CD4-positive, alpha-beta T cell treated with Interleukin-15 for 4 hours (primary cell): ENCODE measurements at places on chromosomes 13 and 19.

GRCh38 chr13:30712536-30713532, 22.5 kb upstream of the ALOX5AP start:
- no peak for DNase-seq

DNA sequence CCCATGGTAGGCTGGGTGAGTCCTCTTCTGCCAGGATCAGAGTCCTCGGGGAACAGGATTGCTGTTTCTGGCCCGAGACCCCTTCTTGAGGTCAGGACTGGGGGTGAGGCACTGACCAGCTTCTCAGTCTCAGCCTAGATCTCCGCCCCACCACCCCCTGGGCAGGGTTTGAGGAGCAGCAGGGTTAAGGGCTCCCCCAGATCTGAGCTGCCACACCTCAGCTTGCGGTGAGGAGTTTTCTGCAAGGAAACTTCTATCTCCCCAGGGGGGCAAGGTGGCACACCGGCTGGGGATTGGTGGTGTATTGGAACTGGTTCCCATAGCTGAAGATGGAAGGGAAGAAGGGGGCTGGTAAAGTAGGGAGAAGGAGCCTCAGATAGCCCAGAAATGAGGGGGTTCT, 19.5 kb downstream of the CHST8 start:
- no peak for DNase-seq

GRCh38 chr19:7986321-7987113, 18.9 kb downstream of the ELAVL1 start:
- DNase-seq: no peak

DNA sequence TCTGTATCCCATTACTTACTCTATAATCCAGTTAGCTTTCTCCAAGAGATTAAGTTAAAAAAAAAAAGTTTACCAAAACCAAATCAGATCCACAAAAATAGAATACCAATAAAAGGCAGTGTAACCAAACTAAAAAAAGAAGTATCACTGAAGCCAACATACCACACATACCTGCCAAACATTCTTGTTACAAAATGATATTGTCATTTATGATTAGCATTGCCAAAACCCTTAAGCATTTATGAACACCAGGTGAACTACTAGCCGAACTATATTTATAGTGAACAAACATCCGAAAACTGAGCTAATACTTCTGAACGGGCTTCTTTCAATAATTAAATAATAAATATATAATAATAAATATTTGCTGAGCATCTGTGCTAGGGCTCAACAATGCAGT, 59.1 kb upstream of the EEF1AKMT1 start:
- no peak for DNase-seq

DNA sequence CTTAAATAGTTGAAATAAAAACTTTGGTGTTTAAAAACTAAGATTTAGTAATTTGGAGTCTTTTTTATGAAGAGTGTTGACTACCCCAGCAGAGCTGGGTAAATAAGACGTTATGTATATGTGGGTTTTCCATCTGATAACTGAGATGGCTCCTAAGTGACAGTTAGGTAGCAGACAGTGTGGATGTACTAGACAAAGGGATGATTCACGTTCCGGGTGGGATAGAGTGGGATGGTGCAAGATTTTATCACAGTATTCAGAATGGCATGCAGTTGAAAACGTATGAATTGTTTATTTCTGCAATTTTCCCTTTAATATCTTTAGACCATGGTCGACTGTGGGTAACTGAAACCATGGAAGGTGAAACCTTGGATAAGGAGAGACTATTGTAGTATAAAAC, 50.4 kb downstream of the NAA16 start:
- no peak for DNase-seq

- no peak for DNase-seq
Observed at GRCh38 chr19:47176071-47176626, 45.5 kb downstream of the SAE1 start.

- DNase-seq: no peak
Observed at GRCh38 chr19:49440439-49441209, 703 bp downstream of the SLC17A7 start.

- DNase-seq: no peak
Observed at GRCh38 chr13:70385852-70386251, 277.6 kb upstream of the KLHL1 start.

DNA sequence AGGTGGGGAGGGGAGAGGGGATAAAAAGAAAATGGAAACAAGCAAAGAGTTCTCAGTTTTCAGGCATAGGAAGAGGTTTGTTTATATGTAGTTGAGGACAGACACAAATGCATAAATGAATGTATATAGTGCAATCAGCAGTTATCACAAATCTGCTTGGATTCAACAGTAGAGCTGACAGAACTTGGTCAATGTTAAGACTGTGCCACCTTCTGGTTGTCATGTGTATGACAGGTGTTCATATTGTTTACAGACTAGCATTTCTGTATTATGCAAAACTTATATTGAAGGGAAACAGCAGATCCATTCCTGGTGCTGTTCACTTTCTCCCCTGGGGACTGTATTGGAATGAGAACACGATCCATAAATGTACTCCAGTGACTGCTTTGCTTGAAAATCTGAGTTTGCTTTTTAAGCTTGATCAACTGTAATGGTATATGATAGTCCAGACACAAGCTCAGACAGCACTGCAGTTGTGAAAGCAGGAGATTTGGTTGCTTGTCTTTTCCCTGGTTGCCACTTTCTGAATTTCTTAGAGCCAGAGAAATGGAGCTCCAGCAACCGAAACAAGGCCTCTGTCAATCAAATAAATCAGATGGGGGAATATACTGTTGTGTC, 319.5 kb upstream of the OBI1 start:
- peak; percentile 43 for DNase-seq

GRCh38 chr13:33691980-33692379, 126.0 kb upstream of the RFC3 start:
- DNase-seq: no peak

- no peak for DNase-seq
Observed at GRCh38 chr19:45245334-45245787, at the start of gene EXOC3L2. TSS of gene EXOC3L2 (minus strand) at chr19:45245407. CDS start at chr19:45239045, 6,362 bp downstream.

GRCh38 chr13:50348371-50348770, 333.1 kb downstream of the KCNRG start:
- no peak for DNase-seq

DNA sequence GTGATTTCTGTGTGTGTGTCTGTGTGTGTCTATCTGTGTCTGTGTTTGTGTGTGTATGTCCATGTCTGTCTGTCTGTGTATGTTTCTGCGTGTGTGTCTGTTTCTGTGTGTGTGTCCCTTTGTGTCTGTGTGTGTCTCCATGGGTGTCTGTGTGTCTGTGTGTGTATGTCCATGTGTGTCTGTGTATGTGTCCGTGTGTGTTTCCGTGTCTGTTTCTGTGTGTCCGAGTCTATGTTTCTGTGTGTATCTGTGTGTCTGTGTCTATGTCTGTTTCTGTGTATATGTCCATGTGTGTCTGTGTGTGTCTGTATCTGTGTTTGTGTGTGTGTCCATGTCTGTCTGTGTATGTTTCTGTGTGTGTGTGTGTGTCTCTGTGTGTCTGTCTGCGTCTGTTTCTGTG, 276.3 kb upstream of the SOX1 start:
- no peak for DNase-seq

GRCh38 chr19:30898353-30899103, 450.7 kb downstream of the TSHZ3 start:
- DNase-seq: no peak

DNA sequence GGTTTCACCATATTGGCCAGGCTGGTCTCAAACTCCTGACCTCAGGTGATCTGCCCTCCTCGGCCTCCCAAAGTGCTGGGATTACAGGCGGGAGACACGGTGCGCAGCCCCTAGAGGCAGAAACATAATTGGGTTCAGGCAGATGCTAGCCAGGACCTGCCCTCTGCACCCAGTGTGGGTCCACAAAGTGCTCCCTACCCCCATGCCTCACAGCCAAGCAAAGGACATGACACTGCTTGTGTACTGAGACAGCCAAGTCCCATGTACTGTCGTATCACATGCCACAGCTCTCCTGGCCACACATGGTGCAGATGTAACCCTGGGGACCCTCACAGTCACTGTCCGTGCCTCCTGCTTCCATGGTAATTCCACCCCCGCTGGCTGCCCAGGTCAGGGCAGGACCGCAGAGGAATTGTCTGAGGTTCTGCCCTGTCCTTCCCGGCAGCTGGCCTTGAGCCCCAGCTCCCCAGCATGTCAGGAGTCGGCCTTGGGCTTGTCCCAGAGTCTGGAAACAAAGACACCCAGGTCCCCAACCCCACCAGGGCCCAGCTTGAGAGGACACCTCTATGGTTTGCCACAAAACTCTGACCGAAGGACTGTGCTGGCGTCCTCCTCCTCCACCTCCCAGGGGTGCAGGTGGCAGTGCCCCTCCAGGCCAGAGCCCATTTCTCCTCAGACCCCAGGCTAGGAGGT, 7.6 kb downstream of the PRR36 start:
- DNase-seq: no peak

DNA sequence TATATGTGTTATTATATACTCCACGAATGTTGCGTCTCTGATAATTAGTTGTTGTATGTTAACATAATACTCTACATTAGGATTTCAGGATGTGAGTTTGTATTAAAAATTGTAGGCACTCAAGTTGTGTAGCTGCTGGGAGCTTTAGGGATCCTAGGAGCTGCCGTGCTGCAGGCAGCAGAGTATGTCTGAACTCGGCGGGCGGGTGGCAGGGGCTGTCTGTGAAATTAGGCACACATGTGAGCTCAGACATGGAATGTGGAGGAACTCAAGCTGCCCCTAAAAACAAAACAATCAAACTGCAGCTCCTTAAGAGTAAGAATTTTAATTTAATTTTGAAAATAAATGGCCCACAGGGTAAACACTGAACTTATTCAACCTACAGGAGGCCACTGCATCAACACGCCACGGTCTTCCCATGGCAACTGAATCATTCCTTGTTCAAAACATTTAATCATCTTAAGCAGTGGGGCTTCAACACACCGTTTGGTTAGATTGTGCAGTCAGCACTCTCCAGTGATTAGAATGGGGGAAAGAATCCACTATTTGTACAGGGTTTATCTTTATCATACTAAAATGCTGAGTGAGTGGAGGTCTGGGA, 22.7 kb downstream of the SERTM1 start:
- no peak for DNase-seq

GRCh38 chr19:51166846-51167490, 24.9 kb downstream of the SIGLEC7 start:
- peak; percentile 23 for DNase-seq

DNA sequence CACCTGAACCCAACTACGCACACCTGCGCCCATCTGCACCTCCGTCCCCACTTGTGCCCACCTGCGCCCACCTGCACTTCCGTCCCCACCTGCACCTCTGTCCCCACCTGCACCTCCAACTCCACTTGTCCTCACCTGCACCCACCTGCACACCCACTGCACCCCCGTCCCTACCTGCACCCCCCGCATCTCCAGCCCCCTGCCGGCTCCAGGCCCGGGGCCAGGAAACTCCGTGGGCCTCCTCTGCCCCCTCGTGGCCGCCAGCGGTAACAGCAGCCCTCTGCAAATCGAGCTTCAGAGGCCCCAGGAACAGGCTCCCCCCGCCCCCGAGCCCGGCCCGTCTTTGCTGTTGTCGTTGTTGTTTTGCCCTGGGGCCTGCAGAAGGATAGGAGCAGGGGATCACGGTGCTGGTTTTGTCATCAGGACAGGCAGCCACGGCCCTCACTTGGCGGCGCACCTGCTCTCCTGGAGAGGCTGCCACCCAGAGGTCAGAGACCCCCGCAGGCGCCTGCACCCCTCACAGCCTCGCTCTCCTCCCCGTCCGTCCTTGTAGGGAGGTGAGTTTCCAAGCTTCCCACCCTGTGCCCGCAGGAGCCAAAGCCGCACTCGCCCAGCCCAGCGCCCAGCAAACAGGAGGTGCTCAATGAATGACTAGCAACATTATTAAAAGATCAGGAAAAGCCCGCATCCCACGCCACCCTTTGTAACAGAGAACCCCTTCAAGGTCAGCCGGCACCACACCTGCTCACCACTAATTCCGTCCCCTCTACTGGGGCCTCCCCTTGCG, 65.4 kb downstream of the GNG7 start:
- DNase-seq: peak; percentile 75

DNA sequence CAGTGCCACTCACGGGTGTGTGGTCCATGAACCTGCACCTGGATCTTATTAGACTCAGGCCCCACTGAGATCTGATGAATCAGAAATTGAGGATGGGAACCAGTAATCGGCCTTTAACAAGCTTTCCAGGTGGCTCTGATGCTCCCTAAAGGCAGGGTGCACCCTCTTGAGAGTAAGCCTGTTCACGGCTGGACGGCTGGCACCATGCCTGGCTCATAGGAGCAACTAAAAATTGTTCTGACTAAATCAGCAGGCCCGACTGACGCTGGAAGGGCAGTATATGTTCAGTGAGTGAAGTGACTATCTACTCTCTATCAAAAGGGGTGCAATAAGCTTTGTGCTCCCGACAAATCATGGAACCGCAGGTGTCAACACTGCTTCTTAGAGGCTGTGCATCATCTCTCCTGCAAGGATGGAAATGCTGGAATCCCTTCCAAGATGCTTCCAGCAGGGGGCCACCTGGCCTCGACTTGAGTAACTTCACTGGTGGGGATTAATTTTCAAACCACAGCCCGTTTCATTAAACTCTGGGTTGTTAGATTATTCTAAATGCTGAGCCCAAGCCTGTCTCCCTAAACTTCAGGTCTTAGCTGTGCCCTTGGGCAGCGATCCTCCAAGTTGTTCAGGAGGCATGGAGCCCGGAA, 28.4 kb downstream of the TMTC4 start:
- DNase-seq: no peak

GRCh38 chr13:76386321-76386720, 499.9 kb downstream of the KCTD12 start:
- DNase-seq: no peak

DNA sequence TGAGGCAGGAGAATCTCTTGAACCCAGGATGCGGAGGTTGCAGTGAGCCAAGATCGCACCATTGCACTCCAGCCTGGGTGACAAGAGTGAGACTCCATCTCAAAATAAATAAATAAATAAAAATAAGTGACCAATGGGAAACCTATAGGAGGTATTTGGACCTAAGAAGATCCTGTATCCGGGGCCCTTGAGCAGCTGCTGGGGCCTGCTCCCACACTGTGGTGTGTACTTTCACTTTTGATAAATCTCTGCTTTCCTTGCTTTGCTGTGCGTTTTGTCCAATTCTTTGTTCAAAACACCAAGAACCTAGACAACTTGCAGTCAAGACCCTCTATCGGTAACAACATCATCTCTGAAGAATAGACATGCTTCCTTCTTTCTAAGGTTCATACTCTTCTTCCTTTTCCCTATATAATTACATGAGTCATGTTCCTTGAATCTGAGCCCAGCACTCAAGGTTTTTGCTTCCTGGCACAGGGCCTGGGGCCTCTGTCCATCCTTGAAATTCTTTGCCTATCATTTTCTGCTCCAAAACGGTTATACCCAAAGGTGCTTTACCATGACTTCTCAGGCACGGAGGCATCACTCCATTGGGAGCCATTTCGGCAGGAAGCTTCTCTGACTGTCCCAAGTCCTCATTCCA, 14.2 kb upstream of the PNMA8C start:
- no peak for DNase-seq

DNA sequence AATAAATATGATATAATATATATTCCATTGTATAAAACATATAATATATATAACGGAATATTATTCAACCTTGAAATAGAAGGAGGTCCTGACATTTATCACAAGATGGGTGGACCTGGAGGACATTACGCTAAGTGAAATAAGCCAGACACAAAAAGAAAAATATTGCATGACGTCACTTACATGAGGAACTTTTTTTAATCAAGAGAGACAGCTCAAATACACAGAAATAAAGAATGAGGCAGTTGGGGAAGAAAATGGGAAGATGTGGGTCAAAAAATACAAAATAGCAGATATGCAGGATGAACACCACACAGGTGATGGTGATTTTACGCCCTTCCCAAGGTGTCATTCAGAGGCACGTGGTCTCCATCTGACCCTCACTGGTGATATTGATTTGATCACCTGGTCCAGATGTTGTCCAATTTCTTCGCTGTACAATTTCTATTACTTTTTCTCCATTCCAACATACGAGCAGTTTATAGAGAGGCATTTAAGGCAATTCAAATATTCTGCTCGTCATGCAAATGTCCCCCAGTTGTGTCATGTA, 513 bp upstream of the ZNF317 start:
- no peak for DNase-seq
